ENCODE measurements at places on chromosomes 7 and 10.

DNA sequence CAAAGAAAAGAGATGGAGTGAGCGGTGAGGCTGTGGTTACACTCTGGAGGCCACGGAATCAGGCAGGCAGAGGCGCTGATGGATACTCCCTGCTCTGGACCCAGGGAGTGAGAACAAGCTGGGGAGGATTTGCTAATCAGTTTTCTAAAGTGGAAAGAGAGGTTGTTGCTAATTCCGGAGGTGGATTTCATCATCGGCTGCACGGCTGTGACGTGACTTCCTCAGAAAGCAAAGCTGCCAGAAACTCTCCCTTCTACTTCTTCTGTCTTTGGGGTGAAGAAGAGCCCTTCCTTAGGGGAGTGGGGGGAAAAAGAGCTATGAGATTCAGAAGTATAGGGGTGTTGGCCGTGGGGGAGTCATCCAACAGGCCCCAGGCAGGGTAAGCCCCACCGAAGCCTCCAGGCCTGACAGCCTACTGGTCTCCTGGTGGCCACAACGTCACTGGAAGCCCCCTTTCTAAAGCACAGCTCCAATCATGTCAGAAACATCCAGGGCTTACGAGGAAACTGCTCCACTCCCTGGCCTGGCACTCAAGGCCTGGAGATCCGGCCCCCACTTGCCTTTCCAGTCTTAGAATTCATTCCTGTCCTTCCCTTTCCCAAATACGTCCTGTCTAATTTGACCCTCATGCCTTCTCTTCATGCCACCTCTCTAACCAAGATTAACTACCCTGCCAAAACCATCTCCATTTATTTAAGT is 114.5 kb downstream of the HIP1 start:
- no peak for DNase-seq

- no peak for DNase-seq
These were observed 408.4 kb downstream of the PARD3 start for GRCh38 chr10:34406463-34407323.

GRCh38 chr10:119713744-119714483 is 11.9 kb upstream of the INPP5F start:
- DNase-seq: no peak

GRCh38 chr7:90599038-90599437 is 2.9 kb downstream of the CDK14 start:
- DNase-seq: no peak

DNA sequence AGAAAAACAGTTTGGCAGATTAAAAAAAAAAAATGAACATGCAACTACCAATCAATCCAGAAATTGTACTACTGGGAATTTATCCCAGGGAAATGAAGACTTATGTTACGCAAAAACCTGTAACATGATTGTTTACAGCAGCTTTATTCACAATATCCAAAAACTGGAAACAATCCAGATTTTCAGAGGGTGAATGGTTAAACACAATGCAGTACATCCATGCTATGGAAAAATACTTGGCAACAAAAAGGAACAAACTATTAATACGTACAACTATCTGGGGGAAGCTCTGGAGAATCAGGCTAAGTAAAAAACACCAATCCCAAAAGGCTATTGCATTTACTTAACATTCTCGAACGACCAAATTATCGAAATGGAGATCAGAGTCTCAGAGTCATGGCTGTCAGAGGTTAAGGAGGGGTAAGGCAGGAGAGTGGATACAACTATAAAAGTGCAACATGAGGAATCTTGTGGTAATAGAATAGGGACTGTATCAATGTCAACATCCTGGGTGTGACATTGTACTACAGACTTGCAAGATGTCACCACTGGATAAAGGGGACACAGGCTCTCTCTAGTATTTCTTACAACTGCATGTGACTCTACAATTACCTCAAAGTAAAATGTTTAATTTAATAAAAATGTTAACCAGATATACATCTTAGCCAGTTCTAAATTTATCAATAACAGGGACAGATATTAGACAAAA is 21.5 kb upstream of the RUFY2 start:
- no peak for DNase-seq

- DNase-seq: no peak
These were observed 38.5 kb downstream of the CAMK2B start for GRCh38 chr7:44286618-44287487.

- DNase-seq: no peak
These were observed 15.4 kb downstream of the PTPRN2 start for GRCh38 chr7:158572000-158572828.

- no peak for DNase-seq
These were observed 11.4 kb downstream of the TSPAN13 start for GRCh38 chr7:16764942-16765341.

- no peak for DNase-seq
These were observed 31.5 kb downstream of the PHF14 start for GRCh38 chr7:11005202-11005601.

DNA sequence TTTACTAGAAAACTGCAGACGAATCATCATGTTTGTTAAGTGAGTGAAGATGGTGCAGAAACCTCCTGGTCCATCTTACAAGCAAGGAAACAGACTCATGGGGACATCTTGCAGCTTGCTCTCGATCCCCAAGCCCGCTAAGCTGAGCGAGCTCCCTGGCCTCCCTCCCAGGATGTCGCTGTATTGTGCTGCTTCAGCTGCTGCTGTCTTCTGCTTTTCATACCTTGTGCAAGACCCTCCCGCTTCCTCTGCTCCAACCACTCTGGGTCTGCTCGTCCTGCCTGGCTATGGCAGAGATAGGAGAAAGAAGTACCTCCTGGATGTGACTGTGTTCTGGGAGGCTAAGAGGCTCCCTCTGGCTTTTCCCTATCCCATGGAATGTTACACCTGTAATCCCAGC is 285.2 kb upstream of the FZD8 start:
- DNase-seq: no peak

- DNase-seq: no peak
These were observed 42.3 kb upstream of the SORCS1 start for GRCh38 chr10:107206833-107207232.
